Daoy (cell line): ENCODE measurements at places on chromosomes 2 and 18. TPM values are rescaled to one million over a fixed set of nuclear protein-coding genes. Genes with fewer than 3 reads are reported as not detected.

DNA sequence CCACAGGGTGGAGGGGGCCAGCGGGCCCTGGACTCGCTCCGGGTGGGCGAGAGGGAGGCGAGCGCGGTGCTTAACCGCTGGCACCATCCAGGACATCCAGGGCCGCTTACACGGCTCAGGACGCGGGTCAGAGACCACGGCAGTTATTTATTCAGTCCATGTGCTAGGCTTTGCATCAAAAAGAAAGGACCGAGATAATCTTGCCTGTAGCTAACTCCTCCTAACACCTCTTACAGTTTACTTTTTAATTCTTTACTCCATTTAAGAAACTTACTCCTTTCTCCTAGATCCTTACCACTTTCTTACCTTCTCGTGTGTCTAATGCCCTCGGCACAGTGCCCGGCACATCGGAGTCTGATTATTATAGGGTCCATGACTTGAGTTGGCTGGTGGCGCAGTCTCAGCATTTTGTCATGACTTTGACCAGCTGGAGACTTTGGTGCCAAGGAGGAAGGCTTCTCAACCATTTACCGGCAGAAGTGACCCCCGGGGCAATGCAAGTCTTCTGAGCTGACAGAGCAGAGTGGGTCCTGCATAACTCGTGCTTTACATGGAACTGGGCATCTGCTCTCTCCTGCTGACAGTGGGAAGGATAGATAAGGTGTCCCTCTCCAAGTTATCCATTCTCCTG, 503 bp downstream of the ANXA4 start:
- peak; percentile 10 for DNase-seq

DNA sequence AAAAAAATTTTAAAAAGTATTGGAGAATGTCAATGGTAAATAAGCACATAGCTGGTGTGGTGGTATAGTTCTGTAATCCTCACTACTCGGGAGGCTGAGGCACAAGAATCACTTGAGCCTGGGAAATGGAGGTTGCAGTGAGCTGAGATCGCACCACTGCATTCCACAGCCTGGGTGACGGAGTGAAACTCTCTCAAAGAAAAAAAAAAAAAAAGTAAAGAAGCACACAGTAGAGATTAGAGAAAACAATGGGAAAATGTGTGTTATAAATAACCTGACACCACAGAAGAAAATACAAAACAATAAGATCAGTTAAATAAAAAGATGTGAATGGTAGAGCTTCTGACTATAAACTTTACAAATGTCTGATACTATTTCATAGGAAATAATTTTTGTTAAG, 163.7 kb upstream of the WDSUB1 start:
- no peak for DNase-seq

DNA sequence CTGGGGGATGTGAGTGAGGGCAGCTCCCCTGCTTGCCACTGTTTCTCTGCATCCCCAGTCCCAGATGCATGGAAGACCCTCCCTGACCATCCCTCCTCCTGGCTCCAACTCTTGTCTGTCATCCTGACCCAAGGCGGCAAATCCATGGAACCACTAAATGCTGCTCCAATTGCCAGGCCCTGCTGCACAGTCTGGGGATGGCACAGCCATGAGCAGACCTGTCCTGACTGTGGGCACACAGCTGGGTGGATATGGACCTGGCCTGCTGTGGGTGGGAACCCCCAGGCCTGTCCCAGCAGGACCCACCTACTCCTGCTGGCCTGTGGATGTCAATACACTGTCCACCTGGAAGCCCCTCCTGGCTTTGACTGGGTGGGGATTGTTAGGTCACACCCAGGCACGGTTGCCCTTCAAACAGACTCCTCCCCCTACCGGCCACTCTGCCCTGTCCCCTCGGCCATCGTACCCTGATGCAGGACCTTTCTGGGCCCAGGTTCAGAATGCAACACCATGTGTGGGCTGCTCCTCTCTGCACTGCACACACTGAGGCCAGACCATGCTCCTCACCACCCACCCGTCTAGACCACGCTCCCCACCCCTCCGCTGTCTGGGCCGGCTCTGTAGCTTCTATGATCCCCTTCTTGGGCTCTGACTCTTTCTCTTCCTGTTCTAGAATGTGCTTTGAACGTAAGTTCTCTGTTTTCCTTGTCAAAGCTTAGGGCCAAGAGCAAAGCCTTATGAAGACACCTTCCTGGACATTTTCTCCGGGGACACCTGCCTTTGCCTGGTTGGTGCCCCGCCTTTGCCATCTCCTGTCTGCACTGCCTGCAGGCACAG, 57.9 kb downstream of the INPP5D start:
- DNase-seq = no peak

DNA sequence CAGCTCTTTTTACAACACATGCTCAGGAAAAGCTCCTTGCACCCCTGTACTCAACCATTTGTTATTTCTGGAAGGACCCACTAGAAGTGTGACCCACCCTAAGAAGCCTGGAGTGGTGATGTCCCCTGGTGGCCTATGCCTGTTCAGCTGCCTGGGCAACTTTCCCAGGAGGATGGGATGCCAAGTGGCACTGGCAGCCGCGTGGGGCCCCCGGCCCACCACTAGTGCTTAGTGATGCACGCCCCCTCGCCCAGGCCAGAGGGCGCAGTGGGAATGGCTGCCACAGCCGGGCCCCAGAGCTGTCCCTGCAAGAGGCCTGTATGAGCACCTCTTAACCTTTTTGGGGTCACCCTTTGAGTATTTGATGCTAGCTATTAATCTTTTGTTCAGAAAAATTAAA, 18.1 kb downstream of the IMPA2 start:
- no peak for DNase-seq

DNA sequence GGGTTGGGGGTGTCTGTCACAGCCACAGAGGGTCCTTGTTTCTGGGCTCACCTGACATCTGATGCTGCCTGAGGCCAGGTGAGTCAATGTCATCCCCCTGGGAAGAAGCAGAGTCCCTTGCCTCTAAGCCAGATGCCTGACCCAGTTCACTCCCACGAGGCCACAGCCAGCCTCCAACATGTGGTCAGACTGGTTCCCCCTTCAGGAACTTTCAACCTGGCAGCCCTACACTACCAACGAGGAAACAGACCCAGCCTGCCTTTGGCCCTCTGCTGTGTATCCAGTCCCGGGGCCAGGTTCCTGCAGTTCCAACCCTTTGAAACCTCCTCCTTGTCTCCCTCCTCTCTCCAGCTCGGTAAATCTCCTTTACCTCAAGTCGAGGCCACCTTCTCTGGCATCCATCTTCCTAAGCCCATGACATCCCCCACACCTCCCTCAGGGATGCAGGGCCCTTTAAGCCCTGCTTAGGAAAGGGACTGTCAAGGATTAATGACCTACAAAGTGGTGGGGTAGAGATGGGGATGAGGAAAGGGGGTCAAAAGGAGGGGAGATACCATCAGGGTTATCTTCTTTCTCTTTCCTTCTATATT, 49.2 kb upstream of the SMAD2 start:
- DNase-seq = no peak

DNA sequence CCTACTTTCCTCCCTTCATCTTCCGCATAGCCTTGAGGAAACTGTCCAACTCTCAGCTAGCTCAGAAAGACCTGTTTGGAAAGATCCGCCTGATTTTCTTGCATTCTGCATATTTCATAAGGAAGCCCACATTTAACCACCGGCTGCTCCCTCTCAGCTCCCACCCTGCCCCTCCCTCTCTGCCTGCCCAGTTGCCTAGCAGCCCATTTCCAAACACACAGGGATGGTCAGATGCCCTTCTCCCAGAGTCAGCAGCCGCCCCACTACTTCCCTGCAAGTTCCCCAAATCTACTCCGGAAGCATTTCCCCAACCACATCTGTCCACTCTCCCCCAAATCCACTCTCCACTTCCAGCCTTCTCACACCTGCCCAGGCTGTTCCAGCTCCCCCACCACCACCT, 96.0 kb downstream of the TNS1 start:
- no peak for DNase-seq

Gene ASXL3
- 0.18 and 0.29 TPM in 2 replicates for total RNA-seq

Gene CFAP53
- total RNA-seq = 0.06 and 4.3 TPM in 2 replicates
